Left ventricle myocardium superior (tissue), 1 donor: ENCODE measurements at places on chromosomes 1 and 21. TPM values are rescaled to one million over a fixed set of nuclear protein-coding genes. Genes with fewer than 3 reads are reported as not detected.
A peak's percentile ranks its signal among the peaks of the same experiment; 100 is the strongest.

DNA sequence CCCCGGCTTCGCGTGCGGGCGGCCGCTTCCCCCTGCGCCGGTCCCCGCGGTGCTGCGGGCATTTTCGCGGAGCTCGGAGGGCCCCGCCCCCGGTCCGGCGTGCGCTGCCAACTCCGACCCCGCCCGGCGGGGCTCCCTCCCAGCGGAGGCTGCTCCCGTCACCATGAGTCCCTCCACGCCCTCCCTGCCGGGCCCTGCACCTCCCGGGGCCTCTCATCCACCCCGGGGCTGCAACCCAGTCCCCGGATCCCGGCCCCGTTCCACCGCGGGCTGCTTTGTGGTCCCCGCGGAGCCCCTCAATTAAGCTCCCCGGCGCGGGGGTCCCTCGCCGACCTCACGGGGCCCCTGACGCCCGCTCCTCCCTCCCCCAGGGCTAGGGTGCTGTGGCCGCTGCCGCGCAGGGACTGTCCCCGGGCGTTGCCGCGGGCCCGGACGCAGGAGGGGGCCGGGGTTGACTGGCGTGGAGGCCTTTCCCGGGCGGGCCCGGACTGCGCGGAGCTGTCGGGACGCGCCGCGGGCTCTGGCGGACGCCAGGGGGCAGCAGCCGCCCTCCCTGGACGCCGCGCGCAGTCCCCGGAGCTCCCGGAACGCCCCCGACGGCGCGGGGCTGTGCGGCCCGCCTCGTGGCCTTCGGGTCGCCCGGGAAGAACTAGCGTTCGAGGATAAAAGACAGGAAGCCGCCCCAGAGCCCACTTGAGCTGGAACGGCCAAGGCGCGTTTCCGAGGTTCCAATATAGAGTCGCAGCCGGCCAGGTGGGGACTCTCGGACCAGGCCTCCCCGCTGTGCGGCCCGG lies 159.2 kb downstream of the RUNX1 start:
- DNase-seq: peak; percentile 87

GRCh38 chr1:231318568-231318967 lies 19.1 kb downstream of the EXOC8 start:
- DNase-seq: no peak

- DNase-seq: peak; percentile 37
These were observed 25.5 kb downstream of the TNFRSF8 start for GRCh38 chr1:12088607-12089006.

- DNase-seq: no peak
These were observed 62.5 kb upstream of the EFHD2 start for GRCh38 chr1:15347182-15347581.

DNA sequence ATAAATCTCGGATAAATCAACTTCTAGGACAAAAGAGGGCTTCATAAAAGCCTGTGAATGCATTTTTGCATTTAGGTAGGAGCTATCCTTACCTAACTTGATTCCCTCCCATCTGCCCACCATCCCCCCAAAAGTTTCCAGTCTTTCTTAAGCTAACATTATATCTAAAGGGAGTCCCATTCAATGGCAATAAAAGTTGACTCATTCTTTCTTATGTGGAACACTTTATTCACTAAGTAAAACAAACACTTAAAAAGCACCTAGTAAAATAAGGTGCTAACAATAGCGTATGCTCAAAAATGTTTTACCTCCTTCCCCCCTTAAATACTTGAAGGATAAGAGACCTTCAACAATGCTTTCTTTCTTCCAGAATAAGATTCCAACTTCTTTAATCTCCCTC lies 83.8 kb downstream of the GON4L start:
- no peak for DNase-seq

- no peak for DNase-seq
These were observed 123.9 kb upstream of the PPP2R5A start for GRCh38 chr1:212161231-212161781.

DNA sequence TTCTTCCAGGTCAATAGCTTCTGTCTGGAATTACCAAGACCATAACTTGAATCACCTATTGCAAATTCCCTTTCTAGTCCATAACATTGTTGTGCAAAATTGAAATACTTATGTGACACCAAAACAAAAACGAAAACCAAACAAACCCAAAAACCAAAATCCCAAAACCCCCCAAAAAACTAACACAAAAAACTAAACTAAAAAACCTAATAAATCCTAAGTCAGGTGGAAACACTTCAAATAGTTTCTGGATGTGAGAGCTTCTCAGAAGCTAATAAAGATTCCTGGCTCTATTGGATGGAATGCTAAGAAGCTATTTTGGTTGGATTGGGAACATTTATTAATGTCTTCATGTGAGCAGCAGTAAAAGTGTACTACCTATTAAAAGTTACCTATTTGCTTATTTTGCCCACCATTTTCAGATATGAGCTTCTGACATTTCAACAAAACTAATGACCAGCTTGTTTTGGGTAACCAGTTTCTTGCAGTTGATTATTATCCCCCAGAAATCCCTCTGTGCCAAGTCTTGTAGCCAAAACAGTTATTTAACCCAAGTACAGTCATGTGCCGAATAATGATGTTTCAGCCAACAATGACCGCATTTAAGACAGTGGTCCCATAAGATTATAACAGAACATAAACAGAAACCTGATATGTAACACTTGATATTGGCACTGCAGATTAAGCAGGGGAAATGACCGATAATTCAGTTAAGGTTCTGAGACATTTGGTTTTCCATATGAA lies 76.4 kb downstream of the LTN1 start:
- no peak for DNase-seq

- no peak for DNase-seq
These were observed 49.4 kb upstream of the COG2 start for GRCh38 chr1:230592848-230593414.

GRCh38 chr1:155968670-155969069 lies 9.7 kb downstream of the ARHGEF2 start:
- peak; percentile 64 for DNase-seq

- no peak for DNase-seq
These were observed 101.0 kb downstream of the DENND1B start for GRCh38 chr1:197674286-197674685.

DNA sequence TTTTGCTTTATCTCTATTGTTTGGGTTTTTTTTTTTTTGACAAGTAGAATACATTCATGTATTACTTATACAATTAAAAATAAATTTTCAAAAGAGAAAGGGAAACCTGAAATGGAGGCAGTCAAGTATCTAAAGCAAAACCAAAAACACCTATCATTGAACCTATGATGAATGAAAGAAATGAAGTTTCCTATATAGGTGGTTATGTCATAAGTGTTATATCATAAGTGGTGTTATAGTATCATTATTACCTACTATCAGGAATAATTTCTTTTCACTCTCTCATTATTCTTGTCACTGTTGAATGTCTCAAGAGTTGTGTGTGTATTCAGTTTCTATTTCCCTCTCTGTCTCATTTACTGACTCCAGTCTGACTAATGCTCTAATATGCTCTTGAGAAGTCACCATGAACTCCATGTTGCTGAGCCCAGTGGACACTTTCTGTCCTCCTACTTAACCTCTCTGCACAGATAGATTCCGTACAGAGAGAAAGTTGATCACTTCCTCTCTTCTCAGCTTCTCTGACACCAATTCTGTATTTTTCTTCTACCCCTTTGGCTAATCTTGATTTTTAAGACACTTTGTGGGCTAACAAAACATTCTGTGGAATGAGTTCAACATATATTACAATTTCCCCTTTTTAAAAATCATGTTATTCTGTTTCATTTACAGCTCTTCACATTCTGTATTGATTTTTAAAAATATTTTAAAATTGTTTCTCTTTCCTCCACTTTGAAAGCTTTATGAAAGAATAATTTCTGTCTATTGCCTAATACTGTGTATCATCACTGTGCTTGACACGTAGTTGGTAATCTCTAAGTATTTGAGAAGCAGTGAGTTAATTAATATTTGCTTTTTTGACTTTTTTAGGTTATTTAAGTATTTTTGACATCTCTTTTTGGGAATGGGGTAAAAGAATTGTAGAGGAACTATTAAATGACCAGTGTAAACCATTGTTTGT lies 50.1 kb downstream of the RASAL2 start:
- no peak for DNase-seq

- no peak for DNase-seq
These were observed 34.7 kb upstream of the GPR25 start for GRCh38 chr1:200837931-200838571.

GRCh38 chr1:42962641-42963377 lies 4.1 kb upstream of the SLC2A1 start:
- DNase-seq: peak; percentile 54

DNA sequence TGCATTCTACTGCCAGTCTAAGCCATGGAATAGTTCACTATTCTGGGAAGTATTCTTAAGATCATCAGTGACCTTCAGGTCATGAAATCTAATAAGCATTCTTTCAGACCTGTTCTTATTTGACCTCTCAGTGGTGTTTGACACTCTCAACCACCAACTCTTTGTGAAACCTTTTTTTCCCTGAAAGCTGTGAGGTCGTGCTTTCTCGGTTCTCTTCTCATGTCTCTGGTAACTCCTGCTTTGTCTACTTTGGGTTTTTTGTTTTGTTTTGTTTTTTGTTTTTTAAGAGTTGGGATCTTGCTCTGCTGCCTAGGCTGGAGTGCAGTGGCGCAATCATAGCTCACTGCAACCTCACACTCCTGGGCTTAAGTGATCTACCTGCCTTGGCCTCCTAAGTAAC lies 56.3 kb downstream of the POU2F1 start:
- DNase-seq: no peak

DNA sequence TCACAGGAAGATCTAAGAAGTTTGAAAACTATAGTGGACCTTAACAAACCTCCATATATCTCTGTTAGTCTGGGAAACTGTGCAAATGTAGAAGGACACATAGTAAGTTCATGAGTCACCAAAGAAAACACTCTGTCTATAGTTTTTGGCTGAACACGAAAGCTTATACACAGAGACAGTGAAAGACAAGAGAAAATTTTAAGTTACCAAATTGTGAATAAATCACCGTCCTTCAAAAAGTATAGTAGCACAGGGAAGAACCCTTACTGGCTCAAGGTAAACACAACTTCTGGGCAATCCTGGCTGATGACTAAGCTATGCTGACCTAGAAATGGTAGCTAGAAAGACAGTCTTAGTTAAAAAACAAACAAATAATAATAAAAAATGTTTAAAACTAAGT lies 1057.9 kb downstream of the AMY1C start:
- no peak for DNase-seq

GRCh38 chr1:223651291-223651991 lies 14.1 kb downstream of the CAPN8 start:
- DNase-seq: no peak

DNA sequence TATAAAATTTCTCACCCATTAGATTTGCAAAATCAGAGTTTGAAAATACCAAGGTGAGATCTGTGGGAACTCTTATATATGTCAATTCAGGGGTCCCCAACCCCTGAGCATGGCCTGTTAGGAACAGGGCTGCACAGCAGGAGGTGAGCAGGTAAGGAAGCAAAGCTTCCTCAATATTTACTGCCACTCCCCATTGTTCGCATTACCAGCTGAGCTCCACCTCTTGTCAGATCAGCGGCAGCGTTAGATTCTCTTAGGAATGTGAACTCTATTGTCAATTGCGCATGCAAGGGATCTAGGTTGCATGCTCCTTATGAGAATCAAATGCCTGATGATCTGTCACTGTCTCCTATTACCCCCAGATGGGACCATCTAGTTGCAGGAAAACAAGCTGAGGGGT lies 376.6 kb downstream of the LMO4 start:
- DNase-seq: no peak

- DNase-seq: no peak
These were observed 3.6 kb downstream of the INTS11 start for GRCh38 chr1:1320666-1321448.

- no peak for DNase-seq
These were observed at the start of gene FCRLB for GRCh38 chr1:161720956-161721737. FCRLB (plus strand) TSS chr1:161721544; CDS start chr1:161722673, 1,129 bp downstream.

DNA sequence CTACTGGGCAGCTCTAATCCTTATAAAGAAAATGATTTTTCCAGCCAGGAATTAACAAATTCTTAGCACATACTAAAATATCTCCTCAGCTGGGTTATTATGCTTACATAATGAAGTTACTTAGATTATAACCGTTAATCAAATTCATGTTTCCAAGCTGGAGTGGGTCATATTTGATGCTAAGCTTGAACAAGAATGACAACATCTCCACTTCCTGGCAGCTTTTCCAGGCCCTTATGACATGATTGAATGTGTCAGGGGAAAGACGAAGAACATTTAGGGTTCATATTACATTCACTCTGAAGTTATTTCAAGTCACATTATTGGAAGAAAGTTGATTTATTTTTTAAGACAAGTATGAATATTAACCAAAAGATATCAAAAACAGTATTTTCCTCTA lies 333.7 kb downstream of the PCP4 start:
- no peak for DNase-seq

- no peak for DNase-seq
These were observed 52.0 kb upstream of the GADD45A start for GRCh38 chr1:67632811-67633655.

Gene CATSPER4
- total RNA-seq: not detected

Gene S100A12
- 3.5 TPM for total RNA-seq

Gene PLEKHA6
- total RNA-seq: 21.6 TPM

Gene TRIM63
- total RNA-seq: 207 TPM

Gene CTSS
- total RNA-seq: 30.7 TPM

Gene ITLN1
- 65.8 TPM for total RNA-seq

Gene SEC16B
- total RNA-seq: 1.8 TPM

Gene ISG15
- 16.4 TPM for total RNA-seq
